Activated CD4-positive, alpha-beta T cell treated with anti-CD3 and anti-CD28 coated beads for 1 hour (primary cell): ENCODE measurements at places on chromosomes 5 and 9.

- DNase-seq, result no peak
These were observed 20.3 kb upstream of the THG1L start for GRCh38 chr5:157710882-157711281.

- no peak for DNase-seq
These were observed 205.7 kb downstream of the NTRK2 start for GRCh38 chr9:84875193-84875592.

DNA sequence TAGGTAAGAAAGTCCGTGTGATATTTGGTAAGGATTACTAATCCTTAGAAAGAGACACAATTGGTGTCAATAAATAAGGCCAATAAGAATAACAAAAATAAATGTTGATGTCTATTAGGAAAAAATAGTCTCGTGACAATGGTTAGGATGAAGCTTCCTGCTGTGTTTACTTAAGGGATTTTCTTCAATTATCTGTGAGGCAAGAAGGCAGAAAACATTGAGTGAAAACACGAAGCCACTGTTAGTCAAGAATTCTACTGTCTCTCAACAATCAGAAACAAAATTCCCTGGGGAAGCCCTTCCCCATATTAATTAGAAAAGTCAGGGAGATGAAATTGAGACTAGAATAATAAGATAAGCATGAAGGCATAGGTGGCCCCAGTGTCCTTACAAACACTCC lies 149.0 kb downstream of the SYK start:
- DNase-seq, result no peak

GRCh38 chr9:137278061-137278701 lies 655 bp downstream of the TOR4A start:
- DNase-seq, result no peak

DNA sequence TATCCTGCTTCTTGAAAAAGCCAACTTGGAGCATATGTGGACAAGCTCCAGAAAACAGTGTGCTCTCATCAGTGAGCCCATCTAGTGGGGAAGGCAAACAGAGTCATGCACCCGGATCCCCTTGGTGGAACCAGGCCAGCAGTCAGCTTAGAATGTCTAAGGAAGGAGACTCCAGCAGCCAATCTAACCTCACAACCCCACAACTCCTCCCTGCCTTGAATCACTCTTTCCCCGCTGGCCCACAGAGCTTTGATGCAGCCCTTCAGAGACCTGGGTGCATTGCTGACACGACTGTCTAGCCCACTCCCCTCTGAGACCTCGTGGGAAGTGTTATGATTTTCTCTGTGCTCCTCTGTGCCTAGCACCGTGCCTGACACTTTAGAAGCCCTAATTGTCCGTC lies 623.7 kb downstream of the BNC2 start:
- DNase-seq, result no peak

GRCh38 chr9:77945798-77946197 lies 85.8 kb downstream of the GNAQ start:
- DNase-seq, result no peak

DNA sequence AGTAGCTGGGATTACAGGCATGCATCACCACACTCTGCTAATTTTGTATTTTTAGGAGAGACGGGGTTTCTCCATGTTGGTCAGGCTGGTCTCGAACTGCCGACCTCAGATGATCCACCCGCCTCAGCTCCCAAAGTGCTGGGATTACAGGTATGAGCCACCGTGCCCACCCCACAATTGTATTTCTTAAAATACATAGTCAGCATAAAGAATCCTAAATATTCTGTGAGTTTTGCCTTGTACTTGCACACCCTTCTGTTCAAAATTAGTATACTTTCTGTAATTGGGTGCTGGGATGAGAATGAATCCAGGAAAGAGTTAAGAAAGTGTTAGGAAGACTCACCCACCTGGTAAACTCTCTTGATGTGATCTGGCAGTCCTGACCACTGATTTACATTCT lies 101.3 kb downstream of the CAAP1 start:
- DNase-seq, result no peak
